Stimulated activated CD4-positive, alpha-beta T cell treated with anti-CD3 and anti-CD28 coated beads, Interleukin-2, amount 100 ng/mL, for 48 hours (primary cell): ENCODE measurements at places on chromosomes 11 and 22.

DNA sequence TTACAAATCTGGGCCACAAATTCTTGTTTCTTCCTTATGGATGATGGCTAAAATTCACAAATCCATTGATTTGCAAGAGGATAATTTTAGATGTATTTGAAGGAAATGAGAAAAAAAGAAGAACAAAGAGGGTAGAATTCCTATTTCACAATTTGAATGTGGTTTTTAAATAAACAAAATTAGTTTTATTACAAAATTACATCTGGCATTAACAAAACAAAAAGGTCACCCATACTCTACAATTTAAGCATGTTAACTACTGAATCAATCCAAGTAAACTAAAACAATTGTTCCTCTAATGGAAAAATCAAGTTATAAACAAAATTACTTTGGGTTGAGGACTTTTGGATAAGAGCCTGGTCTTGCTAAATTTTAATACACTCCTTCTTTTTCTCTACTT, 242.0 kb downstream of the METTL15 start:
- no peak for DNase-seq

GRCh38 chr11:83222499-83222898, 29.0 kb downstream of the ANKRD42 start:
- no peak for DNase-seq

DNA sequence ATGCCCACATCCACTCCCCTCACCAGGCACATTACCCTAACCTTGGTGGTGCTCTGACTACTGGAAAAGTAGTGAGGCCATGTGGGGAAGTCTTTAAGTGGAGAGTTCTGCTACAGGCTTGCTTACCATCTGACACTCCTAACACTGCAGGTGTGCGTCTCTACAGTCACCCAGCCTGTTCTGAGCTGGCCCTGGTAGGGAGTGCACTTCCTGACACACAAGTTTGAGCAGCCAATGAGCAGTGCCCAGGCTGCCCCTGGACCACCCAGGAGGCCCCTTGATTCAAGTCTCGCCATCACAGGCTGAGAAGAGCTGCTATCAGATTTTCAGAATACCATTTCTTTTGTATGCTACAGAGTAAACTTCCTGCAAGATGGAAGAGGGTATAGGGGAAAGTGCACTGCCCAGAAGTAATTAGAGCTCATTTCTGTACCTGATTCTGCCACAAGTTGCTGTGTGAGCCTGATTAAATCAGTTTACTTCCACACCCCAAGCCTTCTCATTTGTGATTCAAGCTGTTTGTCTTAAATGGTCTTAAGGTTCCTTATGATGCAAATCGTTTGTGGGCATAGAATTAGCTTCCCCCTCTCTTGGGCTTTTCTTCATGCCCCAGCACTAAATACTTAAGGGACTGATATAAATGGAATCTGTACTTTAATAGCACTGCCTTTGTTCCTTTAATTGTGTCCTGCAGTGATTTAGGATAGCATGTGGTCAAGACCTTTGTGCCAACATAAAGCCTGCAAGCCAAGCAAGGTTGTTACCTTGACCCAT, 22.2 kb downstream of the OPCML start:
- no peak for DNase-seq

DNA sequence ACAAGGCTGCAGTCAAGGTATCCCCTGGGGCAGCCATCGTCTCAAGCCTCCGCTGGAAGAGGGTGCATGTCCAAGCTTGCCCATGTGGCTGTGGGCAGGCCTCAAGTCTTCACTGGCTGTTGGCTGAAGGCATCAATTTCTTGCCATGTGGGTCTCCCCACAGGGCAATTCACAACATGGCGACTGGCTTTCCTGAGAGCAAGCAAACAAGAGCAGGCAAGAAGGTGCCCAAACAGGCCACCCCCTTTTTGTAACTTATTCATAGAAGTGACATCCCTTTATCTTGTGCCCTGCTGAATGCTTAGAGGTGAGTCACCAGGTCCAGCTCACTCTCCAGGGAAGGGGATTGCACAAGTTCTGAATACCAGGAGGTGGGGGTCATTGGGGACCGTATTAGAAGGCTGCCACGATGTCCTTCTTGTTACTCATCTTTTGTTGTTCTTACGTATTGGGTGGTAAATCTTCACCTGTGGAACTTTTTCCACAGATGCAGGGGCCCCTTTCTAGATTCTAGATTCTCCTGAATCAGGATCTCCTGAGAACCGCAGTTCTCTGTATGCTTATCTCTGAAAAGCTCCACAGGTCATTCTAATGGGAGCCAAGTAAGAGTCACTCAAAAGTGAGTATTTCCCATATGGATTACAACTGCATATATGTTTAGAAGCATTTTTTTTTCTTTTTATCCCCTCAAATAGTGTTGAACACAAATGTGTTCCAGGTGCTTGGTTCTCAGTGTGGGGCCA, 44.2 kb upstream of the MICAL2 start:
- no peak for DNase-seq

DNA sequence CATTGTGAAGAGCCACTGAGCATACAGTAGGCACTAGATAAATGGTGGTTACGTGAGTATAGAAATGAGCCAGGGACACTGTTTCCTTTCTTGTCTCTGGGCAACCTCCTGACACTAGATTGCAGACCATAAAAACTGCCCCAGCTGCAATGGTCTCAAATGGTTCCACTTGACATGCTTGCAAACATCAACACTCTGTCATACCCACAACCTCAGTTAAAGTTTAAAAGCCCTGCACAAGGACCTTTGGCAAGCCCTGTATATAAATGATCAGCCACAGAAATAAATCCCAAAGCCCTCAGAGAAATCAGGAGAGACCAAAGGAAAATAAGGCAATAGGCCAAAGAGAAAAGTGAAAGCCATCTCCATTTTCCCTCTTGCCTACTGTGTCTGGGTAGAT, 20.7 kb downstream of the PLEKHA7 start:
- DNase-seq = no peak

- DNase-seq = no peak
Observed at GRCh38 chr11:83140691-83141455, 16.1 kb upstream of the PCF11 start.

DNA sequence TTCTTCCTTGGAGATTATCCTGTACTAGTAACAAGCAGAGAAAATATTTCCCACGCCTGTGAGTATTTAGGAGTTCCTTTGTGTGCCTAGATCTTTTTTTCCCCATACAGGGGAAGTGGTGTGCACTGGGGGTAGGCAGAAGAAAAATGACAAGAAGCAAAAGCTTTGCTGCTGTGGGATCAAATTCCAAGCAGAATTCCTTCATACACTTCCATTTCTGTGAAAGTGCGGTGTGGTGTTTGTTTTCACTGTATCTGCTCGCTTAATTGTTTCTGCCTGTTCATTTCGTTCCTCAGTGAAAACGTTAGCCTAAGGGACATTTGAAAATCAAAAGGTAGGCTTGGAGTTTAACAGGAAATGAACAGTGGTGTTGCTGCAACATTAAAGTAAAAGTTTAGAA, 47.9 kb downstream of the BLID start:
- DNase-seq = no peak

DNA sequence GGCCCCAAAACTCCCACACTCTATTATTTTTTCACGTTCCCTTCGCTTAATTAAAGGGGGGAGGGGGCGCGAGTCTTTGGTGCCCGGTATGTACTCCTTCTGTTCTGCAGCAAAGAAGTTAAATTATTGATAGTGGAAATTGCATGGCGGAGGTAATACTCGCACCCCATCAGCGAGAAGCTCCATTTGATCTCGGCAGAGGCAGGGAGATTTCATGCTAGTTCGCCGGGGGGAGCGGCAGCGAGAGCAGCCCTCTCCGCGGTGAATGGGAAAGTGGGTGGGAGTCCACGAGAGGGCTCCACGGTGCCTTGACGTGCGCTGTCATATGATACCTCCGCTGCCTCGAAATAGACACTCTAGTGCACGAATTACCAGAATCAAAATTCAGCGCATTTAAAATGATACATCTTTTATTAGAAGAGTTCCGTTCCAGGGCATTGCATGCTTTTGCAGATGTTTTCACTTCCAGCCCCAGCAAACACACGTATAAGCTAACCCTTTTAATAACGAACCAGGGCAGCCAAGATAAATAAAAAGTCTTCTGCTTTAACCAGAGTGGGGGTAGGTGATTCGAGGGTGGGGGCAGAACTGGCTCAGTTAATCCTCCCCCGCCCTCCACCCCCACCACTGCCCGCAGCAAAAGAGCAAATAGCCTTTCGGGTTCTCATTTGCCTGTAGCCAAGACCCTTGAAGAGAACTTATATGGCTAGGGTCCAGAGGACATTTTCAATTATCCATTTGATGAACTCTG, 1.3 kb upstream of the BDNF start:
- no peak for DNase-seq

- DNase-seq = no peak
Observed at GRCh38 chr11:129315781-129316579, 59.7 kb upstream of the BARX2 start.
